HL-60 (cell line): ENCODE measurements at places on chromosomes 12 and 14.

DNA sequence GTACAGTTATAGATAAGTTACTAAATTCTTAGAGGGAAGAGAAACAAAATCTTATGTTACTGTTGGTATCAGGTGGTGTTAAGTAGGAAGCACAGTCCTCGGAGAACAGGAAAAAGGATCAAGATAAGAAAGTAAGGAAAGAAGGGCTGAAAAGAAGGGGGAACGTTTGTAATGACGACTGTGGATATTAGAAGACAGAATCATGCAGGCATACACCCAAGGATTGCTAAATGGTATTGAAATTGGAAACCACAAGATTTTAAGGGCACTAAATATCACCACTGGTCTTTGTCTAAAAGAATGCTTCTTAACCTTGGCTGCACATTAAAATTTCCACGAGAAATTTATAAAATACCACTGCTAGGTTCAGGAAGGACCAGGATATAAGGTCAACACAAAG lies 34.1 kb upstream of the ERGIC2 start:
- no peak for DNase-seq

GRCh38 chr14:60544659-60545058 lies 35.7 kb downstream of the SIX6 start:
- no peak for DNase-seq

- DNase-seq = no peak
Observed at GRCh38 chr12:120928864-120929652, 24.9 kb upstream of the SPPL3 start.

GRCh38 chr12:58026897-58027891 lies 85.8 kb downstream of the ATP23 start:
- DNase-seq = no peak
